ENCODE measurements at places on chromosomes 6 and 20.

DNA sequence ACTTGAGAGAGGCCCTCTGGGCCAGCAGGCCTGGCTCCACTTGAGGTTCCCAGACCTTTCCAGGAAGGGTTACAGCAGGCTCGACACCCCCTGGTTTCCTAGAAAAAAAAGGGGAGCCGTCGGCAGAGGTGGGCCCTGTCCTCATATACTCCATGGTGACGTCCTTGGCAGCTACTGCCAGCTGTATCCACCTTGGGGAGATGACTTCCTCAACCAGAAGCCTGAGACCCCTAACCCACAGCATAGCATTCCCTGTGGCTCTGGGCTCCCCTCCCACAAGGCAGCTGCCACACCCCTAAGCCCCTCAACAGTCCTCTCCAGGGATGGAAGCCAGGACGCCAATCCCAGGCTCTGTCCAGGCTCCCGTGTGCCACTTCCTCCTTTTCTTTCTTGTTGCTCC, 294.8 kb downstream of the CDC5L start:
- no peak for DNase-seq

DNA sequence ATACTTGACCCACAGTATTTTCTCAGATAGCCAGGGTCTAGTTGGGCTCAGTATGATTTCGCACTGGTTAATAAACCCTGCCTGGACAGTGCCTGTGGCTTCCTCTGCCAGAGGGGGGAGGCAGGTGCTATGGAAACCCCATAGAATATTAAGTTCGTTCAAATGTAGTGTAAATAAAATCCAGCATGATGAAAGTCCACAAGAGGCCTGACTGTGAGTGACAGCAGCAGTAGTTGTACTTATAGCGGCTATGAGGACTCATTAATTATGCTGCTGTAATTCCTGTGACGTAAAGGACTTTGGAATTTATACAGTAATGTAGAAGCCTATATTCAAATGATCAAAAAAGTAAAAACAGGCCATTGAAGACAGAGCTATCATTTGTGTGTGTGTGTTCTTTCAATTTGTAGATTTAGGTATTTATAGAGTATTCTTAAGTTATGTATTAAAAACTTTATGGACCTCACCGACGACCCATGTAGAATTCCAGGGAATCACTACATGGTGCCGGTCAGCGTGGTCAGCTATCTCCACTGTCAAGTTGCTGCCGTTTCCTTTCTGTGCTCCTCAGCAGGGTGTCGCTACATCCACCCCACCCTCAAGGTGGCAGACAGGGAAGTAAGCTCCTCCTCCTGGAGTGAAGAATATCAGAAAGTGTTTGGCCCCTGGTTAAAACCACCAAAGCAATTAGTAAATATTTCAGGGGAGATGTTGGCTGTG, 10.0 kb downstream of the PYGB start:
- DNase-seq = no peak

GRCh38 chr6:45377043-45377553, 636 bp downstream of the SUPT3H start:
- no peak for DNase-seq

DNA sequence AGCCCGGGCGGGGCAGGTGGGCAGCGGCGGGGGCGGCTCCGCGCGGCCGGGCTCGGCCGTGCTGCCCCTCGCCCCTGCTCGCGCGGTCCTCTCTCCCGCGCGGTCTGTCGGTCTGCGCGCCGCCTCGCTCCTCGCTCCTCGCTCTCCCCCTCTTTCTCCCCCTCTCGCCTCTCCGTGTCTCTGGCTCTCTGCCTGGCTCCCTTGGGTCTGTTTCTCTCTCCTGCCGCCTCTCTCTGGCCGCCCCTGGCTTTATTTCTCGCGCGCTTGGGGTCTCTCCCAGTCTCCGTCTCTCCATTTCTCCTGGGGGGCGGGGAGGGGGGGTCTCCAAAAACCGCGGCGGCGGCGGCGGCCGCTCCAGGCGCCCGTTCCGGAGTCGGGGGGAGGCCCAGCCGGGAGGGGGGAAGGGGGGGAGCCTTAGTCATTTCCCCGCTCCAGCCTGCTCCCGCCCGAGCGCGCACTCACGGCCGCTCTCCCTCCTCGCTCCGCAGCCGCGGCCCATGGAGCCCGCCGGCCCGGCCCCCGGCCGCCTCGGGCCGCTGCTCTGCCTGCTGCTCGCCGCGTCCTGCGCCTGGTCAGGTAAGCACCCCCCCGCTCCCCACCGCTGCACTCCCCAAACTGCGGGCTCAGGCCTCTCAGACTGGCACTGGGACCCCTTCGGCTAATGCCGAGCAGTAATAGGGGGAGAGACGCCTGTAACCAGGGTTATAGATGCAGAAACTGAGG, at the start of gene SIRPA:
SIRPA (plus strand) TSS at position 457 of the 723 bp plus-strand sequence; CDS start at position 498, 41 bp downstream.
- peak; percentile 65 for DNase-seq

- DNase-seq = no peak
Measured at GRCh38 chr6:111015389-111016124, 33.7 kb downstream of the RPF2 start.

DNA sequence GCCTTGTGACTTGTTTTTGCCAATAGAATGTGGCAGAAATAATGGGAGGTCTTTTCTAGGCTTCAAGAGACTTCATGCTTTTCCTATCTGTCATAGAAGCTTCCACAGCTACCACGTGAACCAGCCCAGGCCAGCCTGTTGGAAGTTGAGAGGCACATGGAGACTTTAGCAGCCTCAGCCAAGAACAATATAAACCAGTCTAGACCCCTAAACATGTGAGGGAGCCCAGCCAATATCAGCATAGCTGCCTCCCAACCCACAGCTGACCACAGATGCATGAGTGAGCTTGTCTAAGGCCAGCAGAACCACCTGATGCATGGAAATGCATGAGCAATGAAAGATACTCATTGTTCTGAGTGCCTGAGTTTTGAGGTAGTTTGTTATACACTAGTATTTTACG, 540.7 kb upstream of the BTBD3 start:
- no peak for DNase-seq
